ENCODE measurements at places on chromosomes 12 and 14. TPM values are rescaled to one million over a fixed set of nuclear protein-coding genes. Genes with fewer than 3 reads are reported as not detected.

Gene TESPA1
- total RNA-seq = not detected

Gene ETFRF1
- total RNA-seq = 18.5 TPM

Gene DCN
- total RNA-seq = 502 TPM

Gene GRIN2B
- not detected for total RNA-seq

Gene HOXC4
- total RNA-seq = 1.6 TPM

Gene CPNE6
- not detected for total RNA-seq

Gene CAPZA3
- not detected for total RNA-seq

Gene RNASE7
- not detected for total RNA-seq

Gene KCNJ8
- 1.6 TPM for total RNA-seq

Gene PMEL
- total RNA-seq = 0.89 TPM

Gene ATXN3
- total RNA-seq = 4.6 TPM

Gene KRT6C
- not detected for total RNA-seq

Gene SRRM4
- total RNA-seq = not detected

Gene RND1
- total RNA-seq = not detected

Gene RNF212B
- total RNA-seq = not detected

Gene NGDN
- 23.3 TPM for total RNA-seq

Gene ANKRD33
- total RNA-seq = not detected

Gene KCNA1
- total RNA-seq = not detected

Gene BBOF1
- total RNA-seq = 5.2 TPM

Gene TAPBPL
- total RNA-seq = 10.4 TPM

Gene PRH2
- 0.30 TPM for total RNA-seq

Gene LMNTD1
- total RNA-seq = 0.30 TPM

Gene ADCY4
- 0.17 TPM for total RNA-seq

Gene SRSF5
- 79.4 TPM for total RNA-seq

Gene TAS2R30
- total RNA-seq = not detected

Gene IAPP
- not detected for total RNA-seq

Gene REM2
- 0.30 TPM for total RNA-seq

Gene GARIN6
- not detected for total RNA-seq

Gene EAPP
- 33.3 TPM for total RNA-seq

Gene TMEM63C
- not detected for total RNA-seq

Gene LIN52
- total RNA-seq = 9.1 TPM

Gene NTN4
- total RNA-seq = 3.6 TPM

Gene IKZF4
- 4.4 TPM for total RNA-seq

Gene TRPV4
- total RNA-seq = 2.5 TPM

Gene TAS2R7
- not detected for total RNA-seq

Gene UNC119B
- 13.8 TPM for total RNA-seq

Gene CEP290
- total RNA-seq = 7.0 TPM

Gene ESYT1
- 252 TPM for total RNA-seq

Gene PDZRN4
- total RNA-seq = not detected
